ENCODE measurements at places on chromosomes 7 and 10.

- DNase-seq: no peak
These were observed 2.7 kb downstream of the CHST15 start for GRCh38 chr10:124090601-124091209.

- no peak for DNase-seq
These were observed 2.4 kb downstream of the SFMBT2 start for GRCh38 chr10:7408291-7409044.

DNA sequence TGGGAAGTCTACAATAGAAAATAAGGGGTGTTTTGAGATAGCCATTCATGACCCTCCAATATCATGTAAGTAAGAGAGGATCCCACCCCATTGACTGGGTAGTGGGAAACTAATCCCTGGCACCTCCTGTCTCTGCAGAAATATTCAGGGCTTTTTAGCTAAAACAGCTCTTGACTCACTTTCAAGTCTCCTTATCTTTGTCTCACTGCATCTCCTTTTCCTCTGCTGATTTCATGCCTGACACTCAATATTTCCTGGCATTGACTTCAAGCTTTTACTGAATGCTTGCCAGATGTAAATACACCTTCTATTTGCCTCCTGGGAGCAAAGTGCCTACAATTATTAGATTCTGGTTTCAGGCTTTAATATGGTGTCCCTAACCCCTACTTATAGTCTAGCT, 57.1 kb downstream of the CHRM2 start:
- no peak for DNase-seq

- no peak for DNase-seq
These were observed 10.2 kb upstream of the TMEM254 start for GRCh38 chr10:80068270-80068669.

DNA sequence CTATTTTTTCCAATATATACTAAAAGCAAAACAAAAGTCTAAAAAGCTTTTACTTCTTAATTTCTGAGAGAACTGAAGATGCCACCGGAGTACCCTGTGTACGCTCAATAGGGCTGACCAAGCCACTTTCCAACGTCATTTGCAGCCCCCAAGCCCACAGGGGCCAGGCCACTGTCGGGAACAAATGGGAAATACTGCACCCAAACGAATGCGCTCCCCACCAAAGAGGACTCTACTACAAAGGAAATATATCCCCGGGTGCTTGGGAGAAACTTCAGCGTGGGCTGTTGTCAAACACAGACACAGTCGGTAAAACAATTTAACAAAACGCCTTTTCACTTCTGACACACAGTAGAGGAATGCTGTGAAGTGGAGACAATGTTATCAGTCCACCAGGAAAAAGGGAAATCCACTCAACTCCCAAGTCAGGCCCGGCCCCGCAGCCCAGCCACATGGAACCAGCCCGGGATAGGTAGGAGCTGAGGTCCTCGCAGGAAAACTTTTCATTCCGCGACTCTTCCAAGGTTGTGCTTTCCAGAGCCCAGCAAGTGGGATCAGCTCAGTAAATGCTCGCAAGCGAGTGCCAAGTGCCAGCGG, 1.4 kb downstream of the PARD3 start:
- no peak for DNase-seq

- DNase-seq: no peak
These were observed 111.2 kb upstream of the KIAA1217 start for GRCh38 chr10:24097751-24098207.
